ENCODE measurements at places on chromosomes 1 and 21. TPM values are rescaled to one million over a fixed set of nuclear protein-coding genes. Genes with fewer than 3 reads are reported as not detected.

The MATN1 gene
- polyA plus RNA-seq: 0.37 TPM

DNA sequence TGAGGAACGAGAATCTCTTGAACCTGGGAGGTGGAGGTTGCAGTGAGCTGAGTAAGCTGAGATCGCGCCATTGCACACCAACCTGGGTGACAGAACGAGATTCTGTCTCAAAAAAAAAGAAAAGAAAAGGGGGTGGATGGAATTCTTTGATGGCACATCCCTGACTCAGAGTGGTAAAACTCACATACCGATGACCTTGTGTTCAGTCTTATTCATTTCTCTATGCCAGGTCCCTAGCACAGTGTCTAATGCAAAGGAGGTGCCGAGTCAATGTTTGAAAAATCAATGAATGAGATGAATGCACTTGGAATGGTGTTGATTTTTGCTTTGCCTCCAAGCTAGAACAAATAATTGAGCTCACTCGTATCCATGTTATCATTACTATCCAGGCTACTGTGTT is 18.5 kb upstream of the FAM20B start:
- no peak for DNase-seq

GRCh38 chr1:22801761-22802160 is 91.1 kb downstream of the EPHB2 start:
- DNase-seq: peak; percentile 60

- DNase-seq: peak; percentile 73
These were observed 991 bp downstream of the SELENBP1 start for GRCh38 chr1:151371370-151372057.

- no peak for DNase-seq
These were observed 757.1 kb downstream of the KCNT2 start for GRCh38 chr1:195851016-195851601.

GRCh38 chr1:21257431-21258135 is 32.7 kb downstream of the ECE1 start:
- DNase-seq: no peak

The F13B gene
- polyA plus RNA-seq: 0.07 TPM

The CHI3L2 gene
- polyA plus RNA-seq: 0.33 TPM

DNA sequence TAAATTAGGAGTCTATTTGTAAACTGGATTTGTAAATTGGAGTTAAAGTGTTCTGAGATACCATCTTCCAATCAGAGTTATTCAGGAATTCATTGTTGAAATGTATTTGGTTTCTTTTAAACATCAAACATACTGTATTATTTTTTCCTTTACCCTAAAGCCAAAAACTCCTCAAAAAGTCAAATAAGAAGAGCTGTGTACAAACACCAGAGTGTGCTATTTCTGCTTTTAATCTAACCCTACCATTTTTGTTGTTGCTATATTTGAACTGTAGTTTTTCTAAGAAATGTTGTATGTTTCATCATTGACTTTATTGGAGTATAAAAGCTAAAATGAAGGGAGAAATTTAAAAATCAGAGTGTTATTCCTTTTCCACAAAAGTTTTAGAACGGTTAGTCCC is 35.8 kb downstream of the SLC30A7 start:
- no peak for DNase-seq

The C4BPA gene
- 7.4 TPM for polyA plus RNA-seq

The EFNA3 gene
- polyA plus RNA-seq: 3.8 TPM

The OR2M3 gene
- 0.07 TPM for polyA plus RNA-seq

DNA sequence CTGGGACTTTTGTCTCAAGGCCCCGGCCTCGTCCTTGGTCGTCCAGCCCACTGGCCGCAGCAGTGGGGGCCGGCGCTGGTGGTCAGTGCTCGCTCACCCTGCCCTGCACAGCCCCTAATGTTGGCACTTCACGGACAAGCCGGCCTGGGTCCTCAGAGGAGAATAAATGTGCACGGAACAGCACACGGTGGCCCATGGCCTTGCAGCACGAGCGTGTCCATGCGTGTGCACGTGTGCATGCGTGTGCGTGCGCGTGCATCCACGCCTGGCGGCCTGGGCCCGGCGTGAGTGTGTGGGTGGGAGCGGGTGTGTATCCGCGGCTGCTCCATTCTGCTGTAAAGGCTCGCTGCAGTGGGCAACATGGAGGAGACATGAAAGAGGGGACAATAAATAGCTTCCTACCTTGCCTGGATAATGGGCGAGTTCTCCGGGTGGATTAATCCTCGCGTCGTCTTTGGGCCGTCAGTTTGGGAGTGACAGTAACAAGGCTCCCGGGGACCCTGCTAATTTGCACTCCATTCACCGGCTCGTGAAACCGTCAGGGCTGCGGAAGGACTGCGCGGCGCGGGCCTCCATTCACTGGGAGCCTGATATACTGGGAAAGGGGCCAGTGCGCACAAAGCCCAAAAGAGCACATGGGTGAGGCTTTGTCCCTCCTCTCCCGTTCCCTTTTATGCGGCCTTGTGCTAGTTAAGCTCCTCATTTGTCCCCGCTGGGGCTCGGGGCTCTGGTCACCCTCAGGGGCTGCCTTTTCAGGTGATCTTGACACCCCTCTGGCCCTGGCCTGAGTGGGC is 142.8 kb downstream of the PRDM16 start:
- DNase-seq: no peak

The CD164L2 gene
- polyA plus RNA-seq: 0.50 TPM
